ENCODE measurements at places on chromosomes 2 and 18.
A peak's percentile ranks its signal among the peaks of the same experiment; 100 is the strongest.

GRCh38 chr2:37489536-37489935 lies 145.1 kb downstream of the QPCT start:
- DNase-seq: no peak

- DNase-seq: no peak
These were observed 124.1 kb downstream of the MMADHC start for GRCh38 chr2:149463328-149464002.

- DNase-seq: no peak
These were observed 21.9 kb downstream of the PPM1B start for GRCh38 chr2:44190526-44190925.

- no peak for DNase-seq
These were observed 3.5 kb upstream of the BCL2 start for GRCh38 chr18:63322908-63323634.

- no peak for DNase-seq
These were observed 182.1 kb downstream of the ANKRD30B start for GRCh38 chr18:14930076-14930475.

DNA sequence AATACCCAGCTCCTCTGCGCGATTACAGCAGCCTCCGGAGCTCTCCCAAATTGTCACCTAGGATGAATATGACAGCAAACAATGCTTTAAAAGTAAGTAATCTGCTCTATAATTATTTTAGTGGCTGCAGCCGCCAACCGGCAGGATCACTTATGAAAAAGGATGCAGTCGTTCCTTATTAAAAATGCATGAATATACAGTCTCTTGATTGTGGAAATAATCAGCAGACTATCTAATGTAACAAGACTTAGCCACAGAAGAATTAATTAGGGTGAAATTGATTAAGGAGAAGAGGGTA lies 71.8 kb upstream of the STPG4 start:
- DNase-seq: no peak

- no peak for DNase-seq
These were observed 863.9 kb downstream of the SUCLG1 start for GRCh38 chr2:83595121-83595690.

DNA sequence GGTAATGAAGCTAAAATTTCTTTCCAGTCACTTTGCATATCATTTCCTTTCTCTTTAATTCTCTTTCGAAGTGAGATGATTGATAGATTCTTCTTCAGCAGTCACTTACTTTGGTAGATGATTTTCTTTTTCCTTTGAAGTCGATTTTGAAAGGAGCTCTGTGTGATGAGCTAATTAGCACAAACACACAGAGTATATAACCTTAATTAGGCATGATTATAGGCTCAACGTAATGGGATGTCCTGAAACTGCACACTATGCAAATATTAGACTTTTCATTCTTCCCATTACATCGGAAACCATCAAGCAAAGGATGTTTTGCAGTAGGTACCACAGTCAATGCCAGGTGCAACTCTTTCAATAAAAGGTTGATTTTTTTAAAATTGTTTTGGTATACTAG lies 6.4 kb upstream of the CTLA4 start:
- no peak for DNase-seq

- DNase-seq: peak; percentile 63
These were observed 108.0 kb downstream of the CDH19 start for GRCh38 chr18:66495844-66496243.

DNA sequence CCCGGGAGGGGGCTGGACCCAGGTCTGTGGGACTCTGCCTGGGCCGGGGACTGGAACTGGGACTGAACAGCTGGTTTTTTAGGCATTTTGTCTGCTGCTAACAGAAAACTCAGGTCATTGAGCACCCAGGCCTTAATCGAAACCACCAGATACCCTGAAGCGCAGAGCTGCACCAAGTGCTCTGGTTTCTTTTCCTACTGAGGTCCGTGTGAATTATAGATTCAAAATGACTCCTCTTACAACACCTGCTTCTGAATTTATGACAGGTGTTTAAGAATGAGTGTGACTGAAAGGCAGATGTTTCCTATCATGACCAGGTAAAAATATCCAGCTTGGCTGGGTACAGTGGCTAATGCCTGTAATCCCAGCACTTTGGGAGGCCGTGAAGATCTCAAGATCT lies 47.8 kb downstream of the TRAPPC12 start:
- DNase-seq: no peak

GRCh38 chr2:10655499-10656225 lies 34.1 kb downstream of the NOL10 start:
- DNase-seq: no peak

DNA sequence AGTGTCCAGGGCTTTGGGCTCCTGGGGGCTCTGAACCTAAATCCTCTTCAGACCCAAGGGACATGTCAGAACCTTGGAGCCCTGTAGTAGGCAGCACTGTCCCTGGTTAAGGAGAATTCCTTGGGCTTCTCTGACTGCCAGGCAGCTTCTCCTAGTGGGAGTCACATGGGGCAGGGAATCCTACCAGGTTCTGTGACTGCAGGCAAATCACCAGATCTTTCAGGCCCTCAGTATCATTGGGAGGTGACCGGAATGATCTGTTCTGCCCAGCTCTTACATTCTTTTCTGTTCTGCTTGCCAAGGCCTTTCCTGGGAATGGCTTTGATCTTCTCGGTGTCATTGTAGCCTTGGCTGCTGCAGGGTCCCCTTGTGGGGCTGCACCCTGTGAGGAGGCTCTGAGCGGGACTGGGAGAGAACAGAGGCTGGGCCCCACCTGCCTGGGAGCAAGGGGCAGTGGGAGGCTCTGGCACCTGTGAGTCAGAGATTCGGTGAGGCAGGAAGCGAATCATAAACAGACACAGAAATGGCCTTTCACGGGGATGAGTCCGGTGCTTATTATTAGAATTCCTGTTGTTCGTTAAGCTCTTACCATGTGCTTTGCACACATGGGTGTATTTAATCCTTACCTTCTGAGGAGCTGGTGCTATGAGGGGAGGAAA lies 14.1 kb downstream of the CEP68 start:
- DNase-seq: no peak

DNA sequence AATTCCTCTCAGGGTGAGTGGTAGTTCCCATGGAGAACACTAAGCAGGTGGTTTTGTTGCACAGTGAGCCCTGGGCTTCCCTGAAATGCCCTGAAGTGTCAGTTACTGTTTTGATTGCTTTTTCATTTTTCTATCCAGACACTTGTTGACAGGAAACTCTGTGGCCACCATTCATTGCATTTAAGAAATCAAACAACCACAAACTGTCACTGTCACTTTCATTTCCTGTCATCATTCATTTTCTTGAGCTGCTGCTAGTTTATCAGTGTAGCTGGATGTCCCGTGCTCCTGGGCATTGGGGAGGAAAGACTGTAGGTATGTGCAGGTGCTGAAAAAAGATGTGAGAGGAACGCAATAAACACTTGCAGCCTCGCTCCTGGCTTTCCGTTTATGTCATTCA lies 891.6 kb upstream of the ZEB2 start:
- DNase-seq: no peak

- DNase-seq: no peak
These were observed 104.6 kb upstream of the EML6 start for GRCh38 chr2:54618646-54619565.

GRCh38 chr2:238220892-238221521 lies 17.5 kb upstream of the ILKAP start:
- no peak for DNase-seq

- no peak for DNase-seq
These were observed 243.0 kb upstream of the CYRIA start for GRCh38 chr2:16908656-16909055.

GRCh38 chr2:45919160-45919650 lies 267.7 kb downstream of the PRKCE start:
- no peak for DNase-seq

DNA sequence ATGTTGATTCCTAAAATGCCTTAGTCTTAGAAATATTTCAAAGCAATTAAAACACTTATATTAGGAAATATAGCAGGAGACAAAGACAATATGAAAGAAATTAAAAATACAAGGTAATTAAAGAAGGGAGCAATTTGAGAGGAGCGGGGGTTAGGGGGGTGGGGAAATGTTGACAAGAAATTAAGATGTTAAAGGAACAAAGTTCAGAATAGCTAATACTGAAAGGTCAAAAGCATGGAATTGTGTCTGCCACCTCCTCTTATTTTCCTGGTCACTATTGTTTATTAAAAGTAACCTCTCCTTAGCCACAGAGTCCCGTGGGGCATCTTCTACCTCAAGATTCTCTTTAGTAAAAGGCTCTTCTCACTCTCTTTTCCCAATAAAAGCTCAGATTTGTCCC lies 244.1 kb downstream of the MREG start:
- DNase-seq: no peak

DNA sequence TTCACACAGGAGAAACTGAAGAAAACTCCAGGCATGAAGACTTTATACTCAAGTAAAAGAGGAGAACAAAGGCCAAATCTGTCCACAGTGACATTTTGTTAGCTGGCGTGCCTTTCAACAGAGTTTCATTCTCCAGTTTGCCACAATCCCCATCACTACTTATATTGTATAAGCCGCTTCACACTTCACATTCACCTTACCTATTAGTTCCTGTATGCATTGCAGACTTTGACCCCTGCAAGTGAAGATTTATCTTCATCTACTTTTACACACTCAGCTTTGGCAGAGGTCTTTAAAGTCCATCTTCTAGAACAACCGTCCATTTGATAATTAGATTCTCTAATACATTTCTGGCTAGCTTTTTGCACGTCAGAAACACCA lies 56.8 kb upstream of the TANK start:
- DNase-seq: no peak

DNA sequence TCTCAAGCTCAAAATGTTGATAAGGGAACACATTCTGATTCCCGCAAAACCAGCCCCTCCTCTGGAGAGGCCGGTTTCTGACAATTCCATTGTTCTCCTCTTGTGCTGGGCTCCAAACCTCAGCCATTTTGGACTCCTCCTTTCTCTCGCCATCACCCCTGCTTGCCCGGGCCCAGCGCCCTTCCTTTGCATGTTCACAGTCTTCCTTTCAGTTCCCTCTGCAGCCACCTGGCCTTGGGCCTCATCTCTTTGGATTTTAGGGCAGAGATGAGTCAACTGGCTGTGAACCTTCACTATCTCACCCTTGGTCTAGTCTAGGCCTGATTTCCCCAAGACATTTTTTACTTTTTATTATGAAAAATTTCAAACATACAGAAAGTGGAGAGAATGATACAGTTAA lies 155.9 kb upstream of the MAP3K20 start:
- DNase-seq: no peak

- no peak for DNase-seq
These were observed 605 bp downstream of the C2orf68 start for GRCh38 chr2:85611217-85611704.

- DNase-seq: no peak
These were observed 11.5 kb downstream of the SPEG start for GRCh38 chr2:219446101-219446504.

GRCh38 chr2:47083886-47084687 lies 71.0 kb downstream of the STPG4 start:
- DNase-seq: no peak

- no peak for DNase-seq
These were observed 402.9 kb downstream of the TNS1 start for GRCh38 chr2:217599906-217600305.

- DNase-seq: no peak
These were observed 165.4 kb downstream of the TCF4 start for GRCh38 chr18:55422456-55423180.

DNA sequence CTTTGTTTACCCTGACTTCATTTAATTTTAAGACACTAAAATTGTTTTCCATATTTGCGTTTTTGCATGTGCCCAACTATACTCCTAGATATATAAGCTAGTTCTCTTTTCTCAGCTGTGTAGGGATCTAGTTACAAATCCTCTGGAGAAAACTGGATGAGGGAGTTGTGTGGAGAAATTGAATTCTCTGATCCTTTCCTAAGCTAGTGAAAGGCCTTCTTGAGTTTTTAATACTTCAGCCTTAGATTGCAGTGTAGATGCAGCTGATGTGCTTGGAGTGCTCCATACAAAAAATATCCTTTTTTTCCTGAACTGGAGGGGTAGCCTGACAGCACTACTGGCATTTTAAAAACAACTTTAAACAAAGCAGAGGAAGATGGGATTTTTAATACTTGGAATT lies 8.6 kb upstream of the MTX2 start:
- DNase-seq: no peak

- DNase-seq: no peak
These were observed 16.1 kb downstream of the CPSF3 start for GRCh38 chr2:9439536-9439935.

DNA sequence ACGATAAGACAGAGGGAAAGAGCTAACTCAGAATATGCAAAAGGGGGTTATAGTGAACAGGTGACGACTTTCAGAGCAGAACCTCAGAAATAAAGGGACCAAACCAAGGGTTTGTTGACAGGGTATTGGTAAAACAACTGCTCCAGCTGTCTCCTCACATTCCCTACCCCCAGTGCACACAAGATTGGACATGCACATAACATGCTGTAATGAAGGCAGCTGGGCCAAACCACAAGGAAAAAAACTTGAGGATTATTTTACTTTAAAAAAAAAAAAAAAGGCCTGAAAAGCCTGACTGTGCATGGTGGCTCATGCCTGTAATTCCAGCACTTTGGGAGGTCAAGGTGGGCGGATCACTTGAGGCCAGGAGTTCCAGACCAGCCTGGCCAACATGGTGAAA lies 3.5 kb downstream of the RBM43 start:
- no peak for DNase-seq

DNA sequence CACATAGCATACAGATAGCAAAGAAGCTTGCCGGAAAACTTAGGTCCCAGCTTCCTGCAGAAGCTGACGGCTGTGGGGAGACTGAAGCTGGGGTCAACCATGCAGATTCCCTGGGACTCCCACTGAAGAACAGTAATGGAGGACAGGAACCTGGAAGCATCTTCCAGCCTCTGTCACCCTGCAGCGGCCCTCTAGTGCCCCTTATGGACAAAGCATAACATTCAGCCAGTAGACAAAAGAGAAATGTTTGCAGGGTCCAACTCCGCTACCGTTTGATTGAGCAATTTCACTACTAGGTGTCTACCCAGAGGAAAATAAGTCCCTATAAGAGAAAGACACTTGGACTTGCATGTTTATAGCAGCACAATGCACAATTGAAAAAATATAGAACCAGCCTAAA lies 460.6 kb downstream of the CNTNAP5 start:
- DNase-seq: no peak

DNA sequence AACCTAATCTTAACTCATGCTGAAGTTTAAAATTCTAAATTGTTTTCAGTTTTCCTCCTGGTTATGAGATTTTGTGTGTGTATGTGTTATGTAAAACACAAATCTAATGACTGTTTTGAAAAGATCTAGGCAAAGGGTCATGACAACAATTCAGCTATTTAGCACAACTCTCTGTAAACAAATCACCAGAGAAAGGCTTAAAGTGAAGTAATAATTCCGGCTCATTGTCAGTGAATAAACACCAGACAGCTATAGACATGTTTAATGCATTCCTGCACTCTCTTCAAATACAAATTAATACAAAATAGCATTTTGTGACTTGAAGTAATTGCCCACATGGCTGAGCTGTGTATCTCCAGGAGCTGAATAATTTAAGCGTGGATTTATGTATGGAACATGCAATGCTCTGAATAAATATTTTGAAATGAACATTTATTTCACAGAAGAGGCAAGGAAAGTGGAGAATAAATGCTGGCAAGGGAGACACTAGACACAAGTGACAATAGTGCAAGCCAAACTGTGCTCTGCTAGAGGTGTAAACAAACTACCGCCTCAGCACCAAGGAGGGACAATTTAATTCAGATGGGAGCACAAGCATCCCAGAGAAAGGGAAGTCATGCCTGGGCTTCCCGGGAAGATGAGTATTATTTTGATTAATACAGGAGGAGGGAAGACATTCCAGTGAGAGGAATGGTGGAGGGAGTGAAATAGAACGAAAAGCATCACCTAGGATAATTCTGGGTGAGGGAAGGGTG lies 133.6 kb upstream of the XPO1 start:
- no peak for DNase-seq
